ENCODE measurements at places on chromosomes 2 and 18.

DNA sequence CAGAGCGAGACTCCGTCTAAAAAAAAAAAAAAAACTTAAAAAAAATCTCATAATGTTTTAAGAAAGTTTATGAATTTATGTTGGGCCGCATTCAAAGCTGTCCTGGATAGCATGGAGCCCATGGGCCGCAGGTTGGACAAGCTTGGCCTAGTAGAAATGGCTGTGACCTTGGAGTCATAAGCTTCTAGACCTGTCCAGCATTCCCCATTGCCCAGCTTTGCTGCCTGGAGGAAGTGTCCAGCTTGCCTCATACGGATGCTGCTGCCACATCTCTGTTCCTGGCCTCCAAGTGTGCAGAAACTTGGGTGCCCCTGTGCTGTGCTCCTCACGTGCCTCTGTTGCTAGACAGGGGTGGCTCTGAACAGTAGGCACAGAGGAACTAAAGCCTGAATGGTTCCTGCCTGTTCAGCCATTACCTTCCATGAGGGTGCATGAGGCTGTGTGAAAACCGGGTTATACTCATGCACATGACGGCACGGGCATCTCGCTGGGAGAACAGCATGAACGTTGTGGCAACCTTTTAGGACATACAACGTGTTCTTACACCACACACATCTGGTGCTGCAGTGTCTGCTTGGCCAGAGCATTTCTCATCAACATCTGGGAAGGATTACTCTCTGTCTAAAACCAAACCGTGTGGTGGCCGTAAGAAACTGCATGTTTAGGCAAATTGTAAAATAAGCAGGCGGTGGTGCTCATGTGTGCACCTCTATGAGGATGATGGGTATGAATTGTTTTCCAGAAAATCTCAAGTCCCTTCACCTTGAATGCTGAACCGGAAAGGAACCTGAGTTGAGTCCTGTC, 38.2 kb downstream of the FHOD3 start:
- DNase-seq, result no peak

GRCh38 chr18:45463451-45463850, 151.8 kb upstream of the SLC14A2 start:
- no peak for DNase-seq

- peak; percentile 91 for DNase-seq
These were observed 44.3 kb downstream of the ZNF516 start for GRCh38 chr18:76450452-76451395.

DNA sequence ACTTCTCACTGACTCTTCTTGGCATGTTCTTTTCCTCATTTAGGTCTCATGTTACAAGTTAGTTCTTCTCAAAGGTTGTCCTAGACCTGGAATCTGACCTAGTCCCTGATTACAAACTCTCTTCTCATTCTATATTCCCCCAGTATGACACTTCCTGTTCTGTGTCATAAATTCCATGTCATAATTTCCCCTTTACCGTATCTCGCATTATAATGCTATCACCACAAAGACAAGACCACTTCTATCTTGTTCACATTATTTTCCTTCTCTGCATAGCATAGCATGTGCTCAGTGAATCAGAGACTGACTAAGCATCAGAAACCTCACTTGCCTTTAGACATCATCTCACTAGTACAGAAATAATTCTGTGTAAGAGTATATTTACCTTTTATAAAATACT, 63.6 kb upstream of the CAVIN2 start:
- peak; percentile 50 for DNase-seq

GRCh38 chr2:223918671-223919134, 26.4 kb downstream of the WDFY1 start:
- DNase-seq, result peak; percentile 54

- no peak for DNase-seq
These were observed 49.8 kb upstream of the TNP1 start for GRCh38 chr2:216909541-216910210.

DNA sequence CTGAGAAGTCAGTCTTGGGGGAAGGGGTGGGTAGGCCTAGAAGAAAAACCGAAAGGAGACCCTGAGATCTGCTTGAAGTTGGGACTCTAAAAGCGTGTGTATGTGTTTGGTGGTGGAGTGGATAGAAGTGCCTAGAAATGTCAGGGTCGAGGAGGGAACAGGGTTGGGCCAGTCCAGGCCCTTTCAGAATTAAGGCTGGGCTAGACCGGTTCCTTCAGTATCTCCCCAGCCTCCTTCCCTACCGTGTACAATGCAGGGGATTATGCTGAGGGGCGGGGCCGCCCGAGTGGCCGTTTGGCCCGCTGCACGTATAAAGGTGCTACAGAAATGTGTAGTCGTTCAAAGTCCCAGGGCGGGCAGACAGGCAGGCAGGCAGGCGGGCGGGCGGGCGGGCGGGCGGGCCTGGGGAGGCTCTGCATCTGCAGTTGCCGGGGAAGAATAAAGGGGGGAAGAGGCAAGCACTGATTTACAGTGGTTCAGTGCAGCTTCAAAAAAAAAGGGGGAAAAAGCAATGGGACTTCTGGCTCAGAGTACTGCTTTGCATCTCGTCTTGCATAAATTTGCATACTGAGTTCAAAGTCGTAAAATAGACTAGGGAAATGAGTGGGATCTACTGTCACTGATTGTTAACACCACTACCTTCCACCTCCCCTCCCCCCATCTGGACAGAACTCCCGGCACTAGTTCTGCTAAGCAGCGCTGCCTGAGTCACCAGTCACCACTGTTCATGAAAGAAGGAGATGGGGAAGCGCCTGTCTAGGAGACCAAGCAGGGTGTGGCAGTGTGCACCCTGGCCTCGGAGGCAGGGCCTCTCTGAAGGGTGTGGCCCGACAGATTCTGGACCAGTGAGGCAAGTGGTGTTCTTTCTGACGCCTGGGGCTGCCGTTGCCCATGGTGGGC, 3.6 kb downstream of the IGFBP2 start:
- DNase-seq, result peak; percentile 84

GRCh38 chr18:50956116-50956515, 11.7 kb upstream of the ELAC1 start:
- DNase-seq, result no peak

DNA sequence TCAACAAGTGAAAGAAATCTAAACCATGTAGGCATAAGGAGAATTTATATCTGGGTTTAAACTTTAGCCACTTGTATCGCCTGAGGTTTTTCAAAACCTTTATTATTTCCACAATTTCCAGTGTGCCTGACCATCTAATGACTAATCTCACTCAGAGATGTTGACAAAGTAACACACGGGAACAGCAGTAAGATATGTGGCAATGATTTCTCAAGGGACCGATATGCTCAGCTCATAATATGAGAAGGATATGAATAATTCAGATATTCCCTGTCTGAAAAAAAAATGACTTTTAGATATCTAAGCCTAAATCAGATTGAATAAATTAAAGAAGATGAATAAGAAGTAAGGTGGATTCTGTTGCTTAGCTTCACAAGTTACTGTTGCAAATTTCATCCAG, 43.5 kb downstream of the TMEM163 start:
- DNase-seq, result peak; percentile 68

DNA sequence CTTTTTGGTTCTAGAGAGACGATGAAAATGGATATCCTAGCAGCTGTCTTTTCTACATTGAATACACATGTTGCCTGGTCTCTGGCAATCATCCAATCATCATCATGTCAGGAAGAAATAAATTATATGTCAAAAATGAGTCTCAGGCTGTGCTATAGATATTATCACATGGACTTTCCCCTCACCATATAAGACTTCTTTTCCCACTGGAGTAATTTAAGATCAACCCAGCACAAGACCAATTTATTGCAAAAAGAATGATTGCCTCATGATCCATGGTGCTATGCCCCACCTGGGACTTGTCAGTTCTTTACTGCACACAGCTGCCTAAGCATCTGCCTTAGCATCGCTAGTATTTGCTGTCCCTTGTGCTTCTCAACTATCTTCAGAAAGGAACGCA, 783.7 kb upstream of the TMEFF2 start:
- no peak for DNase-seq

DNA sequence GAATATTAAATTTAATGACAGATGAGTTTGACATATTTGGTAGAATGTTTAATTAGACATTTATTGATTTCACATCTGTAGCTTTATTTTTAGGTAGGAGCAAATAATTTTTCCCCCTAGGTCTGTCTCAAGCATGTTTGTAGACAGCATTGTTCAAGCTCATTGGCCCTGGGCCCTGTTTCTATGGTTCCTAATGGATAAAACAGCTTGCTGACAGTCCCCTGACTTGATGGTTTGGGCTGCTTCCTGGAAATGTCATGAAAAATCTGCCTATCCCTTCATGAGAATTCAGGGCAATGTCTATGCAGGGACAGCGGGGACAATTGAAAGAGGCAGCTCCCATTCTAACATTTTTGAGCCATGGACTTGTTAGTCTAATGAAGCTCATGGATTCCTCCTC, 14.6 kb upstream of the MEP1B start:
- DNase-seq, result no peak

DNA sequence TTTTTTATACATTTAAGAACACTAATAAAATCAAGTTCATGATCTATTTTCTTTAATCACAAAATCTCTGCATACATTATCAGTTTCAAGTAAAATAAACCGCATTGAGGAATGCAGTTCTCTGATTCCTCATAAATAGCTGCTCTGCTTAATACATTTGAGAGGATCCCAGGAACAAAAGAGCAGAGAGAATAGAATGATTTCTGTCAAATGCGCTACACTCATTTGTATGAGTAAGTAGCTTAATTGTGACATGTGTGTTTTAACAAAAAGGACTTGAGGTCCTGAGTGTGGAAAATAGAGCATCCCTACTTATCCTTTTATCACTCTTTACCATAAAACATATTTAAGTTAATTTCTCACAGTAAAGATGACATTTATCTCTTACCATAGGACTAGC, 134.0 kb downstream of the PID1 start:
- no peak for DNase-seq

- DNase-seq, result no peak
These were observed 234.5 kb downstream of the VAPA start for GRCh38 chr18:10148189-10148929.

DNA sequence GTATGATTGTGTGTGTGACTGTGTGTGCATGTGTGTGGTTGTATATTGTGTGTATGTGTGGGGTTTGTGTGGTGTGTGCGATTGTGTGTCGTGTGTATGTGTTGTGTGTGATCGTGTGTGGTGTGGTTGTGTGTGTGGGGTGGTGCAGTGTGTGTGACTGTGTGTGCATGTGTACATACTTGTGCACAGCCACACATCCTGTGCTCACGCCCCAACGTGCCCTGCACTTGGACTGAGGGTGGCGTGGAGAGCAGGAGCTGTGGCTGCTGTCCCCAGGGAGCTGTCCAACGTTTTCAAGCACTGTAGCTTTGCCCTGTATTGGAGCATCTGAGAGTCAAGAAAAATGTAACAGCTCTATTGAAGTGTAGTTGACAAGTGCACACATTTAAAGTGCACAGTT, 243.2 kb upstream of the HDAC4 start:
- no peak for DNase-seq

- no peak for DNase-seq
These were observed 242.7 kb downstream of the CNTNAP5 start for GRCh38 chr2:124267794-124268193.

DNA sequence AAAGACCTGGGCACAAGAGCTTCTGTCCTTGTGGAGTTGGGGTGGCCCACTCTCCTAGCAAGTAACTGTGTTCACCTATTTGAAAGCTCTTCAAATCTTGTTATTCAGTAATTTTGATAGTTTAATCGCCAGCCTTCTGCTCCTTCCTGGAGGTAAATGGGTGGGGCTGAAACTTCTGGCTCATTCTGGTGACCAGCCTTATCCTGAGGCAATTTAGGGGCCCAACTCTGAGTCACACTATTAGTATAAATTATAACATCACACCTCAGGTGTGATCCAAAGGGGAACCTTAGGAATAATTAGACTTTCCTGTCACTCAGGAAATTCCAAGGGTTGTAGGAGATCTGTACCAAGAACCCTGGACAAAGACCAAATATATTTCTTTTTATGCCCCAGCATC, 255.8 kb upstream of the RGPD4 start:
- DNase-seq, result no peak

DNA sequence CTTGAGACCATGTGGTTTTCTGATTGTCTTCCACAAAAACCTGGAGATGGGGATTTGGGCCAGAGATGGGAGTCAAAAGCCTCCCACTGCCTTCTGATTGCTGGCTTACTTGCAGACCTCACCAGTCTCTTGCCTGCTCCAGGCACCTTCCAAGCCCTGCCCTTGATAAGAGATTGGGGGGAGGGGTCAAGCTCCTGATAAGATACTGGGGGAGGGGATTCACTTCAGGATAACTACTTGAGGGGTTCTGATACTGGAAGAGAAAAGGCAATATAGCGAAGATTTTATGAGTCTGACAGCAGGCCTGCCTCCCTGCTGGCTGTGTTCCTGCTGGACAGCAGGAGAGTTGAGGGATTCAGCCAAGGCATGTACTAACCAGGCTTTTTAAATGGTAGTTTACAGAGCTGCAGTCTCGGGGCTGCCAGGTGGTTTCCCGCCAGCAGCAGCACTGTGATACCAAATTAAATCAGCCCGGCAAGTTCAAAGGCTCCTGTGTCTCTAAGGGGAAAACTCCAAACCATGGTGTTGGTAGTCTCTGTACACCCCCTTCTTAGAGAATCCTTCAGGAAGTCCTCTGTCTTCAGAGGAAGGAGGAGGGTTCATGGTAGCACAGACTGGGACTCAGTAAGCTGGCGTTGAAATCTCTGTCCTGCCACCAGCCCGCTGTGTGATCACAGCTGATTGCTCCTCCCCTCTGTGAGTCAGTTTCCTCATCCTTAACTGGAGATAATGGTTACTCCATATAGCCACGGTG, 58.3 kb downstream of the FBXO36 start:
- DNase-seq, result peak; percentile 8

GRCh38 chr2:201517094-201517493, 65.6 kb downstream of the STRADB start:
- DNase-seq, result no peak

DNA sequence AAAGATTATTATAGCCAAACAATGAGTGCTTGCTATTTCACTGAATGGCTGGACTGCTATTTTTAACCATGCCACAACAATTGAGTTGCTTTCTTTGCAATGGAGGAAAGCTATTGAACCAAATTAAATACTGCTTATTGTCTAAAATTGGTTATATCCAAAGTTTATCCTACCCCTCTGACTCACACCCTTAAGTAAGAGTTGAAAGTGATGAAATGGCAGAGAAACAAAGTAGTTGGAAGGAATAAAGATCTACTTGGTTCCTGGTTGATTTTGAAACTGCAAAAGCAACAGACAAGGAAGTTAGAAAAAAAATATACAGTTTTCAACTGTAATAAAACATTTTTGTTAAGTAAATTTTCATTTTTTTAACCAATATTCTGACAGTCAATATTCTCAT, 47.5 kb downstream of the EML4 start:
- DNase-seq, result peak; percentile 89

- no peak for DNase-seq
These were observed 530.4 kb upstream of the KLHL29 start for GRCh38 chr2:22854588-22854987.

All from inflammatory macrophage treated with lipopolysaccharide for 4 hours (primary cell).